Large intestine (tissue), 12 donors: ENCODE measurements at places on chromosomes 2 and 18. TPM values are rescaled to one million over a fixed set of nuclear protein-coding genes. Genes with fewer than 3 reads are reported as not detected.

DNA sequence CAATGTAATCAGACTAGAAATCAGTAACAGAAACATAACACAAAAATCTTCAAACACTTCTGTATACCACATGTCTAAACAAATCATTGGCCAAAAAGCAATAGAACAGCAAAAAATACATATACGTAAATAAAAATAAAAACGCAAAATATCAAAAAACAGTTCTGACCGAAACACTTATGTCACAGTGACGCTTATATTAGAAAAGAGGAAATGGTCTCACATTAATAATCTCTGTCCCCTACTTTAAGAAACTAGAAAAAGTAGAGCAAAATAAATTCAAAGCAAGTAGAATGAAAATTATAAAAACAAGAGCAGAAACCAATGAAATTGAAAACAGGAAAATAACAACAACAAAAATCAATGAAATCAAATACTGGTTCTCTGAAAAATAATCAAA is 41.9 kb downstream of the TMEM131 start:
- DNase-seq = no peak

GRCh38 chr18:36525913-36526312 is 228.4 kb downstream of the FHOD3 start:
- DNase-seq = no peak

DNA sequence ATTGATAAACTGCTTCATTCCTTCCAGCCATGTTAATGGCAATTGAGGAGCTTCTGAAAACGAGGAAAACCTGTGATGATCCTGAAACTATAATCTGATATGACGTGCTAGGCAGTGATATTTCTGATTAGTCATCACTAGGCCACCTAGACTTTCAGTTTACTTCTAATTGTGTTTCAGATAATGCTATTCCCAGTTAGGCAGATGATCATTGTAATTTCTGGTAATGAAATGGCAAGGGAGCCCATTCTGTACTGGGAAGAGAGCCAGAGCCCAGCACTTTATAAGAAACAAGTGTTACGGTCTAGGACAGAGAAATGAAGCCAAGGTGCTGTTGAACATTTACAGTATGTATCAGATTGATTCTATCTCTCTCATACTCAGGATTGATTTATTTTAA is 106.2 kb downstream of the CPO start:
- no peak for DNase-seq

- no peak for DNase-seq
Measured at GRCh38 chr18:77557046-77557587, 307.5 kb downstream of the GALR1 start.

DNA sequence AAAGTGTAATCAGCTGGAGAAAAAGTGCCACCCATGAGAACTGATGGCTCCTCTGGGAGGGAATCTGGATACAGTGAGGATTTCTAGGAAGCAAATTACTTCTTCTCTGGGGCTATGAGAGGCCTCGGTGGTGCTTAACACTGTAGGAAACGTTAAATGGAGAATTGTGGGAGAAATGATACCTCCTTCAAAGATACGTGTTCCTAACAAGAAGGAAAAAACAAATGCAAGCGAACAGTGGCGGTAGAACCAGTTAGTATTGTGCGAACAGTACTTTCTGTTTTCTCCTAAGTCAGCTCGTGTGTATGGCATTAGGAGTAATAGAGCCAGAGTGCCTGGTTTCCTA is 587 bp upstream of the MTIF2 start:
- DNase-seq = no peak

DNA sequence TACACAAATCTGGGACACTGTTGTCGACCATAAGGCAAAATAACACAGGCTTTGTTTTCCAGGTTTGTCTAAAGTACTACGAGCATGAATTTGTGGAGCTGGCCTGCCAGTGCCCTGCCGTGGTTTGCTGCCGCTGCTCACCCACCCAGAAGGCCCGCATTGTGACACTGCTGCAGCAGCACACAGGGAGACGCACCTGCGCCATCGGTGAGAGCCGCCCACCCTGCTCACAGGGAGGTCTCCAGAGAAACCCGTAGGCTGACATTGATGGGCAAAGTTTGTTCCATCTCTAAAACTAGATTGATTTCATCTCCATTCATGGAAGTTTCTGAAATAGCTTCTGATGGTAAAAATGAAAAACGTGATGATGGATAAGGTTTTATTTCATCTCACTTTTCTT is 50.4 kb upstream of the NFATC1 start:
- DNase-seq = no peak

Gene PKP4
- polyA plus RNA-seq = 56.1 TPM

DNA sequence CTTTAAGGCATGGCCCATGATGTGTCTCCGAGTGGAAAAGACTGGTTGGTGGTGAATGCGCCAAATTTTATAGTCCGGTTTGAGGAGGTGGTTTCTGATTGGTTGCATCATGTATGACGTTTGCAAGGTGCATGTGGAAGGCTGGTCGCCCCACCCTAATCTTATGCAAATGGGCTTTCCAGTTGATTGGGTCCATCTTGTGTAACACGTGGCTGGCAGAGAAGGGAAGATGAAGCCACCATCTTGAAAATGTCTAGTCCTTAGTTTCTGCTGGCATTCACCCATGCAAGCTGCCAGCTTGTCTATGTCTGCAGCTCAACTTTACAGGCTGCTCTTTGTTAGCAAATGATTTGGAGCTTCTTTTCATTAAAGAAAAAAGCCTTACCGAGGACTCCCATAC is 132.2 kb downstream of the PIK3C3 start:
- no peak for DNase-seq

GRCh38 chr18:49612515-49613033 is 50.7 kb downstream of the LIPG start:
- DNase-seq = no peak

Gene CREG2
- polyA plus RNA-seq = 4.3 TPM

DNA sequence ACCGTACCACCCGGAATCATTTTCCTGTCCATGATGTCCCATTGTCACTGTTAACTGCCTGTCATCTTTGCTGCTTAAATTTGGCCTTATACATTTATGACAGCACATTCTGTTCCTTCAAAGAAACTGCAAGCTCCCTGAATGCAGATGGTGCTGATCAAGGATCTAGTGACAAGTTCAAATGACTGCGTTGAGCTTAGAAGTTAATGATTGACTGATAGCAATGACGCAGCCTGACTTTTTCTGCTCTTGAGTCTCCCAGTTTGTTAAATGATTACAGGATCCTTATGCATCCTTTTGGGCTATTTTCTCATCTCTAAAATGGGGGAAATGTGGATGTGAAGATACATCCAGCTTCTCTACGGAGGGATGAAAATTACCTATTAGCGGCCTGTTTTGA is 159.0 kb downstream of the DCC start:
- DNase-seq = peak; percentile 76

- DNase-seq = no peak
Measured at GRCh38 chr2:118169359-118170005, 81.2 kb downstream of the INSIG2 start.

DNA sequence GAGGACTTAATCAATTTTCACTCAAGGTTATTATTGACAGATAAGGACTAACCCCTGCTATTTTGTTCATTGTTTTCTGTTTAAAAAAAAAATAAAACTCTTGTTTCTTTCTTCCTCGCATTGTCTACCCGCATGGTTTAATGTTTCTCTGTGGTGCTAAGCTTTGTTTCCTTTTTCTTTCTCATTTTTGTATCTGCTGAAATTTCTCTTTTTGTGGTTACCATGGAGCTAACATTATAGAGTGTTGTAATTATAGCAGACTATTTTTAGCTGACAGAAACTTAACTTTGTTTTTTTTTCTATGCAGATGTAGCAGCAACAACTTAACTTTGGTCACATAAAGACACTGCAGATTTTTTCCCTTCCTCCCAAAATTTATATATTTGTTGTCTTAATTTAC is 43.1 kb upstream of the CHN1 start:
- no peak for DNase-seq

DNA sequence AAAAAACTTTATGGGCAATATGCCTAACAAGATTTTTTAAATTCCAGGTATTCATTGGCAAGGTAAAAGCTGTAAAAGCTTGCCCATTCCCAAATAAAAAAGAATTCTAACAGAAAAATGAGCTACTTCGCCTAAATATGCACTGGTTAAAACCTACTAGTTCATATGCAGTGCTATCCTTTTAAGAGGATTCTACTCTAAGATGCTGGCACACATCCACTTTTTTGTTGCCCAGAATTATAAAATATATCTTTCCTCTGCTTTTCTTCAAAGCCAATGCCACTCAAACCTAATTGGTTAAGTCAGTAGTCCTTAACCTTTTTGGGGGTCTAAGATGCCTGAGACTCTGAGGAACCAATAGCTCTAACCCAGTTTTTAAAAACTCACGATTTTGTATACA is 3.2 kb downstream of the XPO1 start:
- no peak for DNase-seq

Gene BCL11A
- polyA plus RNA-seq = 28.2 TPM

- no peak for DNase-seq
Measured at GRCh38 chr18:70452501-70452900, 163.7 kb downstream of the SOCS6 start.

Gene CD226
- 1.6 TPM for polyA plus RNA-seq

DNA sequence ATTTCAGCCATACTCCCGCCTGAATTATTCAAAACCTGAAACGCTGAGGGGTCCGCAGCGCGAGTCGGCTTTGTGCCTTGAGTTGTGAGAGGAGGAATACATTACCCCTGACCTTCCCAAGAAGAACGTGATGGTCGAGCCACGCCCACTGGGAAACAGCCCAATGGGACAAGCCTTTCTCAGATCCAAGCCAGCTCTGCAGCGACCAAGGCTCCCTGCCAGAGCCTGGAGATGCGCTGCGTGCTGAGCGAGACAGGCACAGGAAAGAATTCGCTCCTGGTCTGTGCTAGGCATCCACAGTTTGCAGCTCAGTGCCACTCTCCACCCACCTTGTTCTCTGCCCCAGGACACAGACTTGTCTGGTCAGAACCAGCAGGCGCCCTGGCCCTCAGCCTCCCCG is 74.1 kb upstream of the GLI2 start:
- DNase-seq = peak; percentile 21

DNA sequence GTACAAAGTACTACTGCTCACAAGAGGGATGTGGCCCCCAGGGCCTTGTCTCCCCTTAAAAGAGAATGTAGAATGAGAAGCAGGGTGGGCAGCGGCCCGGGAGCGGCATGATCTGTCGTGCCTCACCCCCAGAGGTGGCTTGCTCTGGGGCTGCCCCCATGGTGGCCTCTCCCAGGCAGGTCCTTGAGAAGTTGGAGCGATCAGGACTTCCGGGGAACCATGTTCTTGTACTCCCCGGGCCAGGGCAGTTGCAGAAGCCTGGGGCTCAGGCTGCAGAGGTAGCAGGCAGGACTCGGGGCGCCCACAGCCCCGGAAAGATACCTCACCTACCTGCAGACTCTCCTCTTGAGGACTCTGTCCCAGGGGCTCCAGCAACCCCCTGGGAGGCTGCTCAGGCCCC is 62.6 kb downstream of the CYP26B1 start:
- DNase-seq = no peak

DNA sequence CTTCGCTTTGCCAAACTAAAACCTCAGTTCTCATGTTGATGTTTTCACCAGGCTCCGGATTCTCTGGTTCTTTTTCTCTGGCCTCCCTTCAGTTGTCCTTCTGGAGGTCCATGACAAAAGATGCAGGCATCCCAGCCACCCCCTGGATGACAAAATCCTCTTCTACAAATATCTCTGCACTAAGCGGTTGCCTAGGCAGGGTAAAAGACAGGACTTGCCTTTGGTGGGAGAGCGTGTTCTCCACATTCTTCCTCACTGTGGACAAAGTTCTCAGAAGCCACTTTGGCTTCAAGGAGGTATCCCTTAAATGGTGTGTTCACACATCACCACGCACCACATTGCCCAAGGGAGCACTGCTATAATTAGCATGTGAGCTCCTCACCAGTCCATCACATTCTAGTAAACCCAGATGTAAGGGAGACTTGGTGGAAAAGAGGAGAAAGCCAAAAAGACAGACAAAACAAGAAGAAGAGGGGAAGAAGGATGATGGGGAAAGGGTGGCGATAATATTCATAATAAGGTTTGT is 23.6 kb upstream of the MRPL33 start:
- no peak for DNase-seq

DNA sequence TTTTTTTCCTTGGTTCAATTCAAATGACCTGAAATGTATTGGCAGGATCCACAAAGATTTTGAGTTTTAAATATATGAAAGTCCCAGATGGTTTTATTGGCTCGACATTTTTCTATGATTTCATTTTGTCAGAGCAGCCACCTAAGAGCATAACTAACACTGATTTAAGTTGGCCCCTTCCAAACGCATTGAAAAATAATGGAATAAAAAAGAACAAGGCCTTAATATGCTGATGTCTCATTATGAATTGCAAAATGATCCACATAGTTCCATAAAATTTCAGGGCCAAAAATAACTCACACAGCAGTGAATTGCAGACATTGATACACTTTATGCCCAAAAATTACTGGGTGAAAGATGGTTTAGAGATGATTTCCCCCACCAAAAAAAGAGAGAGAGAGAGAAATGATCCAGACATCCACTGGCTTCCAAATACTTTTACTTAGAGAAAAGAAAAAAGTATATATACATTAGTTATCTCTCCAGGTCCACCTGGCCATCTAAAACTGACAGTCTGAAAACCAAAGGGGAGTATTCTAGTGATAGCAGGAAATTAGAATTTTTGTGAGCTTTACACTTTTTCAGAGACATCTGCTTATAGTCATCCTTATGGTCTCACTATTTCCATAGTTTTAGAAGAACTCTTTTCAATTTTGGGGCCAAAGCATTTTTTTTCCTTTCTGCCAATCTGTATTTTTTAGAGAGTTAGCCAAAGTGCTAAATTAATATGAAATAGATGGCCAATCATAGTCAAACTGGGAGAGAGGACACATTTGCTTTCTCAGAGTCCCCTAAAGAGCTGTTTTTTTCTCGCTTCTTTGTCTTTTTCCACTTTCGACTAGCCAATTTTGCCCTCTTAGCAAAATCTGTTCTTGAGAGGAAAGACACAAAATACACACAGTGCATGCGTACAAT is 213.5 kb upstream of the RND3 start:
- no peak for DNase-seq

GRCh38 chr2:174761837-174762236 is 2.4 kb downstream of the CHRNA1 start:
- DNase-seq = no peak

GRCh38 chr2:174690026-174690425 is 74.2 kb downstream of the CHRNA1 start:
- no peak for DNase-seq

DNA sequence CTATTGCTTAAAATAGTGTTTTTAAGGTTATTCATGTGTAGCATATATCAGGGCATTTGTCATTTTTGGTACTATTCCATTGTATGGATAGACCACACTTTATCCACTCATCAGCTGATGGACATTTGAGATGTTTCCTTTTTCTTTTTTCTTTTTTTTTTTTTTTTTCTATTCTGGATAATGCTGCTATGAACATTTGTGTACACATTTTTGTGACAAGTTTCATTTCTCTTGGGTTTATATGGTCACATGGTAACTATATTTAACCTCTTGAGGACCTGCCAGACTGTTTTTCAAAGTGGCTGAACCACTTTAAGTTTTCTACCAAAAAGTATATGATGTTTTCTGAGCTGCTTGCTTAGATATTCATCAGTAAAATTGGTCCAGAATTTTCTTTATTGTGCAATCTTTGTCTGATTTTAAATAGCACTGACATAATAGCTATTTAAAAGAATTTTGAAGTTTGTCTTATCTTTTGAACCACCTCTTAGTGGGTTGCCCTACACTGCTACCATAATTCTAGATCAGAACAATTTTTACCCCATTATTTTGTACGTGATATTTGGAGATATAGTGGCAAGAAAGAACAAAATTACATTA is 219.4 kb upstream of the SIX3 start:
- no peak for DNase-seq

Gene STAMBP
- 44.6 TPM for polyA plus RNA-seq

- no peak for DNase-seq
Measured at GRCh38 chr18:25630682-25631081, 278.7 kb upstream of the ZNF521 start.

Gene RAX
- not detected for polyA plus RNA-seq

- DNase-seq = no peak
Measured at GRCh38 chr18:43080671-43081070, 34.8 kb downstream of the RIT2 start.
